ENCODE measurements at places on chromosomes 11 and 22. TPM values are rescaled to one million over a fixed set of nuclear protein-coding genes. Genes with fewer than 3 reads are reported as not detected.
A peak's percentile ranks its signal among the peaks of the same experiment; 100 is the strongest.

Gene SERPIND1
- not detected for total RNA-seq

Gene PANX2
- total RNA-seq: 0.16 TPM

Gene TMPRSS4
- total RNA-seq: not detected

Gene FBLN1
- not detected for total RNA-seq

Gene VPREB1
- not detected for total RNA-seq

Gene ZFP91
- total RNA-seq: 46.7 TPM

Gene SLC22A8
- total RNA-seq: not detected

Gene PKP3
- total RNA-seq: 0.60 TPM

Gene SSTR3
- total RNA-seq: 2.1 TPM

Gene STK33
- not detected for total RNA-seq

Gene OR10A4
- not detected for total RNA-seq

Gene OR2AG2
- total RNA-seq: 0.06 TPM

Gene OR51A4
- total RNA-seq: not detected

GRCh38 chr11:61009392-61010275, 38.2 kb downstream of the CD6 start:
- DNase-seq: no peak

DNA sequence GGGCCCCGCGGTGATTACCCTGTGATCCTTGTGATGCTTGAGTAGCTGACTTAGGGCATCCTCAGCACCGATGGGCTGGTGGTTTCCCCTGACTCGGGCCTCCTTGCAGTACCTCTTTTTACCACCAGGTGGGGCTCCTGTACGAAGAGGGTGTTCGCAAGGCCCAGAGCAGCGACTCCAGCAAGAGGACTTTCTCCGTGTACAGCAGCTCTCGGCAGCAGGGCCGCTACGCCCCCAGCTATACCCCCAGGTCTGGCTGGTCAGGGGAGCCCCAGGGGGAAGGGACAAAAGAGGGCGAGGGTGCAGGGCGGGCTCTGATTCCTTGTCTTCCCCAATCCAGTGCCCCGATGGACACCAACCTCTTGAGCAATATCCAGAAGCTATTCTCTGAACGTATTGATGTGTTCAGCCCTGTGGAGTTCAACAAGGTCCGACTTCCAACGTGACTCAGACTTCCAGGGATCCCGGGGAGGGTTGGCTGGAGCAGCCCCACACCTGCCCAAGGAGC, 1.3 kb upstream of the TM7SF2 start:
- peak; percentile 99 for DNase-seq

GRCh38 chr11:130452176-130452575, 3.7 kb downstream of the ADAMTS15 start:
- no peak for DNase-seq

DNA sequence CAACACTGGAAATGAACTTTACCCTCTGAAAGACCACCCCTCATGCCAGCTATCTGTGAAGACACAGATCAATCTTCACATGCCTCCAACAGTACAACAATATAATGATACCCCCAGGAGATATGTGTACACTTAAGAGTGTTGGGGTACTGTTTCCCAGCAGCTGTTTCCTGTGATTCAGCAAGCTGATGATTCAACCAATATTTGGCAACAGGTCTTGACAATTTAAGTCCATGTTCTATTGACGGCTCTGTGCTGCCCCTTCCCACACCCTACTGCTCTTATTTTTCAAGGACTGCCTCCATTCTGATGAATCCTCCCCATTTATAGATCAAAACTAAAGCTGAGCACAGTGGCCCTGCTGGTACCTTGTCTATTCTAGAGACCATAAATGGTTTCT, 6.6 kb downstream of the SNX19 start:
- DNase-seq: no peak

DNA sequence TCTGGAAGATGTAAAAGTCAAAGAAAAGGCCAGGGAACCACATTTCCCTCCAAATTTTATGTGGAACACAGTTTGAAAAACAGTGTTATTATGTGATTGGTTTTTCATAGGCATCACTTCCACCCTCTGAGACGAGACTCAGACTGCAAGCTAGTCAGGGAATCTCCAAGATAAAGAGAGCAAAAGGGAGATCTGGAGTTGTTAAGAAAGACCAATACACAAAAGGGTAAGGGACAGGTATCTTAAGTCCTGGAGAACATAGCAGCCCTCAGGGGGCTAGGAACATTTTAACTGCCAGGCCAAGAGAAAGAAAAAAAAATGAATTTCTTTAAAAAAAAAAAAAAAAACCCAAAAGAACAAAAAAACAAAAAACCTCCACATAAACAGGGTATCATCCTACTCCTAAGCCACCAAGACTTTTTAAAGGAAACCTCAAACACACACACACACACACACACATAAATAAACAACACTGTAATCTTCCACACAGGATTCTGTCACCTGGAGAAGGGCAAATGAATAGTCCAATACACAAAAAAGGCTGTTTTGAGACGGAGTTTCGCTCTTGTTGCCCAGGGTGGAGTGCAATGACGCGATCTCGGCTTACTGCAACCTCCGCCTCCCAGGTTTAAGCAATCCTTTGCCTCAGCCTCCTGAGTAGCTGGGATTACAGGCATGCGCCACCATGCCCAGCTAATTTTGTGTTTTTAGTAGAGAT, 44.5 kb downstream of the CELF1 start:
- DNase-seq: no peak

DNA sequence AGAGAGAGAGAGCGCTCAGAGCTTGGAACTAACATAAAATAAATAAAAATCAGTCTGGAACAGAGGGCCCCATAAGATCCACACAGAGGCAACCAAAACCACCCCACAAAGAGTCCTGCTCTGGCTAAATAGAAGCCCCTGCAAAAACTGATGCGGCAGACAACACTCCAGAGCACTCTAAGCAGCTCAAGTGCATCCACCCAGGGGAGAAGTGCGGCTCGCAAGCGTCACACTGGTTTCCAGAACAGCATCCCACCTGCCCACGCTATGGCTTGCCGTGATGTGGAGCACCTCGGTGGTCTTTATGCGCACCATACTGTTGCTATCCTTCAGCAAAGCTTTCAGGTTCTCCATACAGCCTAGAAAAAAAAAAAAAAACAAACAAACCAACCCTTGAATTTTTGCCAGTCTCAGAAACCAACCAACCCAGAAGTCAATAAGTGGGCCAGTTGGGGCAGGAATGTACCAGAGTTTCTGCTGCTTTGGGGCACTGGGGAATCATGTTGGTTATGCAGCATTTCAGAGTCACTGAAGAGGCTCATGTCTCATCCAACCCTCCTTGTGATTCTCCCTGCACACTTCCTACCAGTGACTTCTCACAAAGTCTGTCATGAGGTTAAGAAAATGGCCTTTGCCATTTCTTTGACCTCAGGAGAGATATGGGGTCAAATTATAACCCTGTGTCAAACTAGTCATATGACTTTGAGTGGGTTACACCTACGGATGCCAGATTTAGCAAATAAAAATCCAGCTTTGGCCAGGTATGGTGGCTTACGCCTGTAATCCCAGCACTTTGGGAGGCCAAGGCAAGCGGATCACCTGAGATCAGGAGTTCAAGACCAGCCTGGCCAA, 3.0 kb downstream of the RSPH14 start:
- no peak for DNase-seq

- DNase-seq: no peak
Measured at GRCh38 chr11:93020248-93021046, 51.0 kb downstream of the MTNR1B start.

DNA sequence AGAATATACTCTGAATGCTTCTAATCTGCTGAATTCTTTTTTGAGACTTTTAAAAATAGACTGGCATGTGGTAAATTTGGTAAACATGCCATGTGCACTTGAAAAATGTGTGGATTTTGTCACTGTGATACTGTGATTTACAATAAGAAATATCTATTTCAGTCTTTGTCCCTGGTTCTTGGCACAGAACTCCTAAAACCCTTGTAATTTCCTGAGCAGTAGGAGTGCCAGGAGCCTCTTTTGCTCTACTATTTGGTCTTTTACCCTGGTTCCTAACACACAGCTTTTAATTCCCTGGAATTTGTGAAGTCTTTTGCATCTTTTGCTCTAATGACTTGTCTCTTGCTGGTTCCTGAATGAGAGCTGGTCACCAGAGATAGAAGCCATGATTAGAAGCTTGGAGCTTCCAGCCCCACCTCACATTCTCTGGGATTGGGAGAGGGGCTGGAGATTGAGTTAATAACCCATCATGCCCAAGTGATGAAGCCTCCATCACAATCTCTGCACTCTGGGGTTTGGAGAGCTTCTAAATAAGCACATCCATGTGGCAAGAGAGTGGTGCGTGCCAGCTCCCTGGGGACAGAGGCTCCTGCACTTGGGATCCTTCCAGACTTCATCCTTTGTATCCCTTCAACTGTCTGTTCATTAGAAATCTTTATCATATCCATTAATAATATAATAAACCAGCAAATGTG, 27.2 kb upstream of the SYT13 start:
- DNase-seq: no peak

- DNase-seq: peak; percentile 1
Measured at GRCh38 chr11:43830928-43831440, 49.6 kb upstream of the ALKBH3 start.

DNA sequence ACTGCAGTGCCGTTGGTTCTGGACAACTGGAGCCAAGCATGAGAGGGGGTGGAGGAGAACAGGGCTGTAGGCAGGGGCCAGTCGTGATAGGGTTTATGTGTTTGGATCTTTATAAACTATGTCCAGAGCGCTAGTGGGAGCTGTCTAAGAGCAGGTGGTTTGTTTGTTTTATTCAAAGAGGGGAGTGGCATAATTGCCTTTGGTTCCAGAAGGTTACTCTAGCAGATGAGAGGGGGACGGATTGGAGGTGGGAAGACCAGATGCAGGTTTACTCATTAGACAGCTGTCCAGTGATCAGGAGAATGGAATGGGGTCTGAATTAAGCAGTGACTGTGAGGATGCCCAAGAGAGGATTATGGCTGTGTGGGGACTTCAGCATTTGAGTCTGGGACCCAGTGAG, 109.3 kb upstream of the TBCEL start:
- no peak for DNase-seq

- no peak for DNase-seq
Measured at GRCh38 chr11:24181395-24182047, 315.3 kb upstream of the LUZP2 start.

- DNase-seq: no peak
Measured at GRCh38 chr11:134399293-134399654, 12.8 kb downstream of the B3GAT1 start.

DNA sequence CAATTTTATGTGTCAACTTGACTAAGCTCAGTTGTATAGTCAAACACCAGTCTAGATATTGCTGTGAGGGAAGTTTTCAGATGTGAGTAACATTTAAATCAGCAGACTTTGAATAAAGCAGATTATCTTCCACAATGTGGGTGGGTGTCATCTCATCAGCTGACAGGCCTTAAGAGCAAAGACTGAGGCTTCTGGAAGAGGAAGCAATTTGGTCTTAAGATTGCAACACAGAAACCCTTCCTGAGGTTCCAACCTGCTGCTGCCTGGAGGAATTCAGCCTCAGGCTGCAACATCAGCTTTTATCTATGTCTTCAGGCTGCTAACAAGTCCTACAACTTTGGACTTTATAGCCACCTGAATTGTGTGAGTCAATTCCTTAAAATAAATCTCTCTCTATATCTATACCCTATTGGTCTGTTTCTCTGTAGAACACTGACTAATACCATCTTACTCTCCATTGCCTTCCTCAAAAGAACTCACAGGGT, 277.2 kb upstream of the PLET1 start:
- DNase-seq: no peak

GRCh38 chr11:95915051-95915450, 8.9 kb downstream of the MTMR2 start:
- DNase-seq: no peak

DNA sequence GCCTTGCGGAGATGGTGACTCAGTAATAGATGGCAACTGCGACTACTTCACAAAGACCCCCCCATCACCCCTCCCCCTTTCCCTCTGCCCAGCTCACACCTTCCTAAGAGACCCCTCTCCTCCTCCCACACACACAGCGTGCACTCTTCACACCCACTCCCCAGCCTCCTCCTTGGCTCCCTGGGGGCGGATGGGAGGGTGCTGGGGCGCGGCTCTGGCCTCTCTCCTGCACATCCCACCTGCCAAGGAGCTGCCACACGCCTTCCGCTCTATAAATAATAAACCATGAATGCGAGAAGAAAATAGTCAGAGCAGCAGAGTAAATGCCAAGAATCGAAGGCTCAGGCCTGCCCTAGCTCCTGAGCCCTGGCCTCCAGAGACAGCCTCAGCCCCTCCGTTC, 4.5 kb downstream of the P2RX3 start:
- no peak for DNase-seq

DNA sequence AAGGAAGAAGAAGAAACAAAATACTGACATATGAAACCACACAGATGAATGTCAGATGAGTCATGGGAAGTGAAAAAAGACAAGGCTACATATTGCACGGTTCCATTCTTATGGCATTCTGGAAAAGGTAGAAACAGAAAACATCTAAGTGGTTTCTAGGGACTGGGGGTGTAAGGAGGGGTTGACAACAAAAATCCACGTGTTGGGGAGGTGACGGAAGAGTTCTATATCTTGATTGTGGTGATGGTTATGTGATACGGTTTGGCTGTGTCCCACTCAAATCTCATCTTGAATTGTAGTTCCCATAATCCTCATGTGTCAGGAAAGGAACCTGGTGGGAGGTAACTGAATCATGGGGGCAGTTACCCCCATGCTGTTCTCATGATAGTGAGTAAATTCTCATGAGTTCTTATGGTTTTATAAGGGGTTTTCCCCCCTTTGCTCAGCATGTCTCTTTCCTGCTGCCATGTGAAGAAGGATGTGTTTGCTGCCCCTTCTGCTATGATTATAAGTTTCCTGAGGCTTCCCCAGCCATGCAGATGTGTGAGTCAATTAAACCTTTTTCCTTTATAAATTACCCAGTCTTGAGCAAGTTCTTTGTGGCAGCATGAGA, 6.4 kb upstream of the ARFGAP3 start:
- no peak for DNase-seq

GRCh38 chr22:27493796-27494195, 307.8 kb downstream of the MN1 start:
- no peak for DNase-seq

- DNase-seq: no peak
Measured at GRCh38 chr11:119844808-119845207, 115.8 kb upstream of the NECTIN1 start.

- DNase-seq: no peak
Measured at GRCh38 chr11:132126973-132127899, 756.8 kb downstream of the NTM start.

DNA sequence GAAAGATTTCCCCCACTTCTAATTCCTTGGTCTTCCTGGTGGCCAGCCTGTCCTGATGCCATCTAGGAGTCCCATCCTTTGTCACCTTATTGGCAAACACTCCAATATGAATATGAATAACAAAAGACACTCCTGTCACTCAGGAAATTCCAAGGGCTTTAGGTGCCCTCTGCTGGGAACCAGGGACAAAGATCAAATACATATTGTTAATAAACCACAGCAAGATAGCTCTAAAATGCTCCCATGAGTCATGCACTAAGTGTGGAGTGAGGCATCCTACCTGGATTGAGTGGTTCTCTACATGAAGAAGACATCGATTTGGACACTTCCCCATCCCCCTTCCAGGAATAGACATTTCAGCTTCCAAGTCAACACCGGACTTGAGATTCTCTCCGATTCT, 823.6 kb downstream of the TBC1D22A start:
- no peak for DNase-seq

- no peak for DNase-seq
Measured at GRCh38 chr11:113384551-113384950, 3.0 kb upstream of the ANKK1 start.

All from CD4-positive, alpha-beta T cell (primary cell).